ENCODE measurements at places on chromosomes 1 and 21. TPM values are rescaled to one million over a fixed set of nuclear protein-coding genes. Genes with fewer than 3 reads are reported as not detected.

DNA sequence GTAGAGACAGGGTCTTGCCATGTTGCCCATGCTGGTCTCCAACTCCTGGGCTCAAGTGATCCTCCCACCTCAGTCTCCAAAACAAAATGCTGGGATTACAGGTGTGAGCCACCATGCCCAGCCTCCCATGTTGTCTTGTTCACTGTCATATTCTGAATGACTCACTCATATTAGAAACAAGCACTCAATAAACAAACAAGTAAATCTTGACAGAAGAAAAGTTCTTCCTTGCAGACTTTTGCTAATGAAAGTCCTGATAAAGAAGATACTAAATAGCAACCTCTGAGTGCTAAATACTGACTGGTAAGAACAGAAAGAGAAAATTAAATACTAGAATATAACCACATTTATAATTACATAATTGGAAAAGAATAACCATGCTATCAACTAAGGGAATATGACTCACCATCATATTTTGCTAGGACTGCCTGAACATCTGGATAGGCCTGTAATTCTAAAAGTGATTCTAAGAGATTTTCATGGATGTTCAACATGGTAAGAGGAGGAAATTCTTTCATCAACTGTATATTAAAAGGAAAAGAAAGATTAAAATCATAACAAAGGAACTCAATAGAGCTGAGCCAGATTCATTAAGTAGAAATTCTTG lies 37.3 kb downstream of the ST7L start:
- H3K27ac ChIP-seq, result peak overlapping the region; percentile 69
- no peak for DNase-seq
- H3K4me3 ChIP-seq, result no peak overlapping the region
- H3K4me1 ChIP-seq, result peaks cover 12% of the 10 kb centered on the region
- H3K27me3 ChIP-seq, result no peaks in the 10 kb centered on the region

DNA sequence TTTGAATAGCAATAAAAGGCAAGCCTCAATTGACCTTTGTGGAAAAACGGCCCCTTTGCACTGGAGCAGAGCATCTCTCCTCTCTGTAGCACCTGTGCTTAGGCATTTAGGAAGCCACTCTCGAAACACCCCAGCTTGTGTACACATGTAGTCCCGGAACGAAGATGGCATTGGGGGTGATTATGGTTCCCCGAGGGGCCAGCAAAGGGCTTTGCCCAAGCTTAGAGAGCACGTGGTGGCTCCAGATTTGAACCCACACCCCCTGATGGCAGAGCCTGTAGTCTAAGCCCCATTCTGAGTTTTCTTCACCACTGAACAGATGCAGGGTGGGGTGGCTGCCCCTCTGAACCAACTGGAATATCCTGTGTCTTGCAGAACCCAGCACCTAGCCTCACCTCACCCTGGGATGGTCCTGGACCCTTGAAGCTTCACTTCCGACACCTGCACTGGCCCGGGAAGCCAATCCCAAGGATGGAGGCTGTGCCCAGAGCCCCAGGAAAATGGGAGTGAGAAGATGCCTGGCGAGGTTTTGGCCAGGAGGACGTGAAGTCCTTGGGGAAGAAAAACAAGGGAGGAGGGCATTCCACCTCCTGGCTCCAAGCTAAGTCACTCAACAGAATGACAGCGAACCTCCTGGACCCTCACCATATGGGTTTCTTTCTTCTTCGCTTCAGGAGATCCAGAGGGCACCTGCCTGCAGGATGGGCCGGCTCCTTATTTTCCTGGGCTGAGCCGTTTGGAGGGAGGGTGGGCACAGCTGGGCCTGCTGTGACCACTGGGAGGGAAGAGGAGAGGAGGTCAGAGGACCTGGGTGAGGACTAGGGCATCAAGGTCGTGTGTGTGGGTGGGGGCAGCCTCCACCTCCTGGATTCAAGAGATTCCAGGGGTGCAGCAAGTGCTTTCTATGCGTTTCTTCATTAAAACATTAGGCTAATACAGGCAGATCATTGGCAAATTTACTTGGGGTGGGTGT lies 37.7 kb downstream of the IGFN1 start:
- H3K4me1 ChIP-seq, result peaks cover 10% of the 10 kb centered on the region
- H3K27ac ChIP-seq, result no peak overlapping the region
- H3K4me3 ChIP-seq, result no peak overlapping the region

DNA sequence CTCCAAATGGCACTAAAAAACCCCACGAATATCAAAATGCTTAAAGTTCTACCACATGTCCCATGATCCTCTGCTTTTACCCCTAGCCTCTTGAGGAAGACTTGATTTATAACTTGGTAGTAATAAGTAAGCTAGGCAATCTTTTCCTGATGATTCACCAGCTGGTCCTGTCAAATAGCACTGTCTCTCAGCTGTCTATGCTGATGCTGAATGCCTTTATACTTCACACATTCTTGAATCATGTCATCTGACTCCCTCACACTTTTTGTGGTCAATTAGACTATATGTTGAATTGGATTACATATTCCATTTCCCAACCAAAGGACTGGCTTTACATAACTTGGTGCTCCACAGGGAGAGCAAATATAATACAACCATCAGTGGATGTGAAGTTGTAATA lies 16.6 kb downstream of the C21orf91 start:
- H3K27ac ChIP-seq, result no peak overlapping the region
- H3K4me3 ChIP-seq, result no peak overlapping the region
- peaks cover 7% of the 10 kb centered on the region for H3K4me1 ChIP-seq
- H3K36me3 ChIP-seq, result peaks cover 29% of the 10 kb centered on the region
- peak; percentile 27 for DNase-seq

DNA sequence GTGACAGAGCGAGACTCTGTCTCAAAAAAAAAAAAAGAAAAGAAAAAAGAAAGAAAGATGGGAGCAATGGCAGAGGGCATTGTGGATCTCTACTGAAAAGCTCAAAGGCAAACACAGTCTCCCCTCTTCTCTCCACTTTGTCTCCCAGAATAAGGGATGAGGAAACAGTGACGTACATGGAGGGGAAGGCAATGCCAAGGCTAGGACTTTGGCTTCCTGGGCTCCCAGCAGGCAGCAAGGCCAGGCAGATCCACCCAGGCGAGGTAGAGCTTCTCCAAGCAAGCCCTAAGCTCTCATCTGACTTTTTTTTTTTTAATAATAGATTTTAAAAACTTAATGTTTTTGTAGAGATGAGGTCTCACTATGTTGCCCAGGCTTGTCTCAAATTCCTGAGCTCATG lies 4.6 kb downstream of the ARHGEF2 start:
- H3K4me3 ChIP-seq, result no peak overlapping the region
- DNase-seq, result no peak
- H3K27me3 ChIP-seq, result no peaks in the 10 kb centered on the region
- peaks cover 71% of the 10 kb centered on the region for H3K4me1 ChIP-seq
- peak overlapping the region; percentile 90 for H3K27ac ChIP-seq
- peaks cover 42% of the 10 kb centered on the region for H3K36me3 ChIP-seq

DNA sequence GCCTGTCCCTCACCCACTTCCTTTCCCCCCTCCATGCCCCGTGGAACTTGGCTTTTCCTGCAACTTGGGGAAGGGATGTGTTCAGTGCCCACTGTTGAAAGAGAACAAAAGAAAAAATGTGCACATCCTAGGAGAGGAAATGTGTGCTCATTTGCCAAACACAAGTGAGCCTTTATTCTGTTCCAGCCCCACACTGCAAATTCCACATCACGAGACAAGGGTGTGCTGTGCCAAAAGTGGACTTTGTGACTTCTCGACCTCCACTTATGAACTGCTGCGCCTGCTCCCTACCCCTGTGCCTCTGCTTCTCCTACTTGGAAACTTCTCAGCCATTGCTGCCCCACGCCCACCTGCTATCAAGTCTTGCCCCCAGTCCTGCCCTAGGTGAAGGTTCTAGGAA lies 97.0 kb upstream of the GRIK3 start:
- no peaks in the 10 kb centered on the region for H3K4me1 ChIP-seq
- H3K36me3 ChIP-seq, result no peaks in the 10 kb centered on the region
- DNase-seq, result no peak
- H3K27ac ChIP-seq, result no peak overlapping the region

DNA sequence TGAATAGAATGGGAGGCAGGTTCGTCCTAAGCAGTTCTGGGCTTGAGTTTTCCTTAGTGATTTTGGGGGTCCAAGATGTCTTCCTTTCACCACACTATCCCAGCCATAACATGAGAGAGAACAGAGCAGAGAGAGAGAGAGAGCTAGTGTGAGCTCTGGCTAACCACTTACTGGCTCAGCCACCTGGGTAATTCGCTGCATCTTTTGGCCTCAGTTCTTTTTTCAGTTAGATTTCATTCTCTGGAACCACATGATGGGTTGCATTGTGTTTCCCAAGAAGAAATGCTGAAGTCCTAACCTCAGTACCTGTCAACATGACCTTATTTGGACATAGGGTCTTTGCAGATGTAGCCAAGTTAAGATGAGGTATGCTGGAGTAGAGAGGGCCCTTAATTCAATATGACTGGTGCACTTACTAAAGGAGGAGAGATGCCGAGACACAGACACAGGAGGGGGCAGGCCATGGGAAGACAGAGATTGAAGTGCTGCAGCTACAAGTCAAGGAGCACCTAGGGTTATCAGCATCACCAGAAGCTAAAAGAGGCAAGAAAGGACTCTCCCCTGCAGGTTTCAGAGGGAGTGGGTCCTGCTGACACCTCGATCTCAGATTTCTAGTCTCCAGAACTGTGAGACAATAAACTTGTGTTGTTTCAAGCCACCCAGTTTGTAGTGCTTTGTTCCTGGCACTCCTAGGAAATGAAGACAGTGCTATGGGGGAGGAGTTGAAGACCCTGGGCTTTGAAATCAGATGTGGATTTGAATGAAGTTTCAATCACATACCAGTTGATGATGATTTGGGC lies 26.2 kb upstream of the TARBP1 start:
- no peak for DNase-seq
- no peaks in the 10 kb centered on the region for H3K36me3 ChIP-seq
- no peaks in the 10 kb centered on the region for H3K27me3 ChIP-seq
- peak overlapping the region; percentile 77 for H3K27ac ChIP-seq
- no peak overlapping the region for H3K4me3 ChIP-seq

DNA sequence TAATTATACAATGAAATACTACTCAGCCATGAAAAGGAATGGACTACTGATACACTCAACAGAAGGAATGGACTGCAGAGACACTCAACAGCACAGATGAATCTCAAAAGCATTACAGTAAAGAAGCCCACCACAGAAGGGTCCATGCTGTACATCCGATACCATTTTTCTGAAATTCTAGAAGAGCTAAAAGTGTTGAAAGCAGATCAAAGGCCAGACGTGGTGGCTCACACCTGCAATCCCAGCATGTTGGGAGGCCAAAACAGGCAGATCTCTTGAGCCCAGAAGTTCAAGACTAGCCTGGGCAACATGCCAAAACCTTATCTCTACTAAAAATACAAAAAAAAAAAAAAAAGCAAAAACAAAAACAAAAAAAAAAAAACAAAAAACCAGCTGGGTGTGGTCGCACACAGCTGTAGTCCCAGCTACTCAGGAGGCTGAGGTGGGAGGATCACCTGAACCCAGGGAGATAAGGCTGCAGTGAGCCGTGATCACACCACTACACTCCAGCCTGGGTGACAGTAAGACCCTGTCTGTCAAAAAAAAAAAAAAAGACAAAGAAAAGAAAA lies 15.5 kb downstream of the PPP1R15B start:
- H3K4me1 ChIP-seq, result no peaks in the 10 kb centered on the region
- H3K4me3 ChIP-seq, result no peak overlapping the region
- DNase-seq, result no peak
- no peaks in the 10 kb centered on the region for H3K27me3 ChIP-seq

DNA sequence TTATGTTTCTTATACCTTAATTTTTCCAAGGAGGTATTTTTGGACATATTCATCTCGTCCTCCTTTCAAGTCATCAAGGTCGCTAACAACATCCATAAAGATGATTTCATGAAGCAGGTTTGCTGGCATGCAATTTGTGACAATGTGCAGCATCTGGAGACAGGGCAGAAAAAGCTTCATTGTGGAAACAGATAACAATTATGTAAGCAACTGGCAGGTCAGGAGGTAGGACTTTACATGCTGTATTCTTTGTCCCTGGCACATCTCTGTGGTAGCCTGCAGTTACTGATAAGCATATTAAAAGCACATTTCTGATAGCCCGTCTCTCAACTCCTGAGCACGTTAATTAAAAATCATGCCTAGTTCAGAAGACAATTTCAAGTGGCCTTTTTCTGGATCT lies 156.8 kb downstream of the LEPR start:
- peaks cover 6% of the 10 kb centered on the region for H3K36me3 ChIP-seq
- no peak overlapping the region for H3K27ac ChIP-seq
- no peaks in the 10 kb centered on the region for H3K27me3 ChIP-seq
- H3K4me3 ChIP-seq, result no peak overlapping the region
- no peak for DNase-seq
- peaks cover 5% of the 10 kb centered on the region for H3K4me1 ChIP-seq

DNA sequence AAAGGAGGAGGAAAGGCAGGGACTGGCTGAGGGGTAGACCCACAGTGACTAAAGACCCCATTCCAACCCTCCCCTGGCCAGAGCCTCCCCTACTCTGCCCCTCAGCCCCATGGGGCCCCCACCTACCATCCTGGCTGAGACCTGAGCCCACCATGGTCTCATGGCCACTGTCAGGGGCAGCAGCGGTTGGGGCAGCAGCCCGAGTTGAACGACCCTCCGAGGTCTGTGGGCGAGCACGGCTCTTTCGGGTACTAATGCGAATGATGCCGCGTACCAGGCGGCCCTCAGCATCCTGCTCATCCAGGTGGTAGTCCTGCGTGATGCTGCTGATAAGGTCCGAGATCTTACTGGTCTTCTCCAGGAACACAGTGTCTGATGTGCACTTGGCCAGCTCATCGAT lies 9.1 kb downstream of the KDF1 start:
- no peak overlapping the region for H3K27ac ChIP-seq
- H3K4me1 ChIP-seq, result peaks cover 5% of the 10 kb centered on the region
- H3K36me3 ChIP-seq, result peaks cover 61% of the 10 kb centered on the region
- DNase-seq, result no peak
- H3K4me3 ChIP-seq, result no peak overlapping the region
- H3K27me3 ChIP-seq, result no peaks in the 10 kb centered on the region

- H3K4me1 ChIP-seq, result no peaks in the 10 kb centered on the region
- H3K36me3 ChIP-seq, result peaks cover 6% of the 10 kb centered on the region
- no peak overlapping the region for H3K27ac ChIP-seq
- DNase-seq, result no peak
- no peaks in the 10 kb centered on the region for H3K27me3 ChIP-seq
Measured at GRCh38 chr1:42915456-42915855, 43.2 kb downstream of the SLC2A1 start.

DNA sequence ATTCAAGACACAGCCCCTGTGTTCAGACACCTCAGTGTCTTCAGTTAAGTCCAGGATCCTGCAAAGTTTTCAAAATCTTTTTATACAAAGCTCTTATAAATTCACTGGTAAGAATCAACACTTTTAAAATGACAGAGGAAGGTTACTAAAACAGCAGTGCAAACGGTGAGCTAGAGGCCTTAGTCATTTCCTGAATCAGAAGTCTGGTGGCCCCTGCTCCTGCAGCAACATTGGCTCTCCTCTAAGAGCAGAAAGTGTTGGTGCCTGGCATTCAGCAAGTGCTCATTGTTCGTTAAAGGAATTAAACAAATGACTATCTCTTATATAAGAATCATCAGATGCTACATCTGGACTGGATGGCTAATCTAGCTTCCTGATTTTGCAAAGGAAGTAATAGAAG lies 282.9 kb downstream of the PTGER3 start:
- no peak overlapping the region for H3K27ac ChIP-seq
- H3K27me3 ChIP-seq, result peaks cover 12% of the 10 kb centered on the region
- no peaks in the 10 kb centered on the region for H3K36me3 ChIP-seq
- peak; percentile 4 for DNase-seq

TFF2 gene
- total RNA-seq, result not detected

COL11A1 gene
- total RNA-seq, result not detected

S100A10 gene
- total RNA-seq, result 1,693 TPM

TSSK3 gene
- total RNA-seq, result 2.0 TPM

All from MCF 10A (cell line).